ENCODE measurements at places on chromosomes 11 and 22.
A peak's percentile ranks its signal among the peaks of the same experiment; 100 is the strongest.

GRCh38 chr11:15493066-15493465 is 378.3 kb downstream of the INSC start:
- DNase-seq, result peak; percentile 19

GRCh38 chr11:68340003-68340767 is 27.8 kb downstream of the LRP5 start:
- no peak for DNase-seq

DNA sequence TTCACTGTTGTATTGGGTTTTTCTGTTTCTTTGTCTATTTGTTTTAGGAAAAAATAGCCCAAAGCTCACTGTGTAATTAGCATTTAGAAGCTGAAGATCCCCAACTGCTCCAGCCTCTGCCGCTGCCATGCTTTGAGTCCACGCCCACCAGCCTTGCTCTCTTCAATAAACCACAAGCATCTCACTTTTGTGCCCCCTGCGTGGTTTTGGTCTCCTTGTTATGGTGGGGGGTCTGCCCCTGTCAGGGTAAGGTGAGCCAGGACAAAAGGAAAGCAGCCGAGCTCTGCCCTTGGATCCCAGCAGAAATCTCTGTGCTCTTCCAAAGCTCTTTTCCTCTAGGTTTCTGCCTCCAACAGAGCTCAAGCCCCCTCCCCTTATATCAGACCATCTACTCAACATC is 4.2 kb downstream of the SCGB1A1 start:
- DNase-seq, result no peak

GRCh38 chr11:101397979-101398378 is 185.8 kb downstream of the TRPC6 start:
- no peak for DNase-seq

DNA sequence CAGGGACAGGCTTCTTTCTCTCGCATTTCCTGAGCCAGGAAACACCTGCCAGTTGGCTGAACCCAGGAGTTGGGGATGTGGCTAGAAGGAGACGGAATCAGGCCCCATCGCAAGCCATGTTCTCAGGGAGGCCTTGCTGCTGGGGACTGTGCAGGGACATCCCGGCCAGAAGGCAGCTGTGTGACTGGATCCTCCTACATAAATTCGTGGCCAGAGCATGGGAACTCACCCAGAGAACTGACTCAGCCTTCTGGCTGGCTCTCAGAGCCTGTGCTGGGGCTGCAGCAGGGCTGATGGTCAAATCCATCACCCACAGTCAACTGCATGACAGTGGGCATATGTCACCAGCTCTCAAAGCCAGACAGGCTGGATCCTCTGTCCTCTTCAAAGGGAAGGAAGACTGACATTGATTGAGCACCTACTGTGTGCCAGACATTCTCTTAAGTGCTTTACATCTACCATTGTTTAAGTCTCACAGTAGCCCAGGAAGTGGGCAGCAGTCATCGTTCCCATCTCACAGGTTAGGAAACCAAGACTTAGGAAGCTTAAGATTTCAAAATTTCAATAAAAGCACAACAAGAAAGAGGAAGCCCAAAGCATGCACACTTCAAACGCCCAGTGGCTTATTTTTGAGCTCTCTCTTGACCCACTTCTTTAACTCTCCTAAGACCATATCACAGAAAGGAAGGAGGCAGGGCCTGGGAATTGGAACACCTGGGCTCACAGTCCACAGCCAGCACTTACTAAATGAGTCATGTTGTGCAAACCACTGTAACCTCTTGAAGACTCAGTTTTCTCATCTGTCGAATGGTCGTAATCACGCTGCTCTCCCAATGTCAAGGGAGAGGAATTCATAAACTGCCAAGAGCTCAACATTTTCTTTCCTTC is 30.9 kb upstream of the CACNG2 start:
- peak; percentile 74 for DNase-seq

- no peak for DNase-seq
Observed at GRCh38 chr11:86143087-86144030, 74.5 kb upstream of the PICALM start.

DNA sequence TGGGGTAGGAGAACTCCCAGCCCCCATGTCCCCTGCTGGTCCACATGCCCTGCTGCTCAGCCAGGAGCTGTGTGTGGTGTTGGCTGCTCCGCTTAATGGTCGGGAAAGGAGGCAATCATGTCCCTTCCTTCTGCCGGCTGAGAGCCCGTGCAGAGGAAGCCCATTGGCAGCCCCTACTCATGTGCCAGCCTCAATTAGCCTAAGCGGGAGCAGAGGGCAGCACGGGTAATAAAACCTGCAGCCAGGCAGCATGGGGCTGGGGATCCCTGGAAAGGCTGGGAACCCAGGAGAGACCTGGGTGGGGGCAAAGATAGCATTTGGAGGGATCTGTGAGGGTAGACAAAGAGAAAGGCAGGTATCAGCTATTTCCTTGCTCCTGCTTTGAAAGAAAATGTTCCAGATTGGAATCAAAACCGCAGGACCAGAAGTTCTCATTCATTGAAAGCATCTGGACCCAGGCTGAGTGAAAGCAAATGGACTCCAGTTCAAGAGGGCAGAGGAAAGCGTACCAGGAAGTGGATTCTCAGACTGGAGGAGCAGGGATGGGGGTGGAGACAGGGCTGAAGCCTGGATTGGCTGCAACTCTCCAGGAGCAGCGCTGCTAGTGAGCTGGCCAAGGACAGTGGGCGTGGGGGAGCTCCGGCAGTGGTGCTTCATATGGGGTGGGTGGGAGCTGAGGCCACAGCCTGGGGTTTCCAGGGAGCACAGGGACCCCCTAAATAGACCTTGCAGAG is 103.4 kb upstream of the NECTIN1 start:
- DNase-seq, result peak; percentile 42

DNA sequence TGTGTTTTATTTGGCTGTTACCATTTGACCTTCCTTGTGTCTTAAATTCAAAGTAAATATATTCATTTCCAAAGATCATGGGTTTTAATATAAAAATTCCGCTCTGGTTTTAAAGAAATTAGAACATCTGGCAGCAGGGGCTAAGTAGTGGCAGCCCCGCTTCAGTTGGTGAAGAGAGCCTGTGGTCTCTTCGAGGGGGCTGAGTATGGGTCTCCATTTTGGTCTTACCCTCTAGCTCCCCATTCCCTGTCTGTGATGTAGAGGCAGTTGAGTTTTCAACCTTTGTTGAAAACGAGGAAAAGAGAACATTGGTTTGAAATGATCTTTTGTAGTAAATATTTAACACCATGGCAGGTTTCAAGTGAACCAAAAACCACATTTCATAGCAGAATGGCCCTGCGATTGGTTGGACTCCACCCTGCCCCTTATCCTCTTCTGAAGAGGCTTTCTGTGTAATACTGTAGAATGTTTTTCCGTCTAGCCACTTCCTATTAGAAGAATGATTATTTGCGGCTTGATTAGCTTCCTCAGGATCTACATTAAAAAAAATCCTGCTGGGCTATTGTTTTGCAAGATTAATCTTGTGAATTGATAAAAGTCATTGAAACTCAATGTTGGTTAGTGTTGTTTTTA is 17.7 kb downstream of the APLP2 start:
- DNase-seq, result no peak

DNA sequence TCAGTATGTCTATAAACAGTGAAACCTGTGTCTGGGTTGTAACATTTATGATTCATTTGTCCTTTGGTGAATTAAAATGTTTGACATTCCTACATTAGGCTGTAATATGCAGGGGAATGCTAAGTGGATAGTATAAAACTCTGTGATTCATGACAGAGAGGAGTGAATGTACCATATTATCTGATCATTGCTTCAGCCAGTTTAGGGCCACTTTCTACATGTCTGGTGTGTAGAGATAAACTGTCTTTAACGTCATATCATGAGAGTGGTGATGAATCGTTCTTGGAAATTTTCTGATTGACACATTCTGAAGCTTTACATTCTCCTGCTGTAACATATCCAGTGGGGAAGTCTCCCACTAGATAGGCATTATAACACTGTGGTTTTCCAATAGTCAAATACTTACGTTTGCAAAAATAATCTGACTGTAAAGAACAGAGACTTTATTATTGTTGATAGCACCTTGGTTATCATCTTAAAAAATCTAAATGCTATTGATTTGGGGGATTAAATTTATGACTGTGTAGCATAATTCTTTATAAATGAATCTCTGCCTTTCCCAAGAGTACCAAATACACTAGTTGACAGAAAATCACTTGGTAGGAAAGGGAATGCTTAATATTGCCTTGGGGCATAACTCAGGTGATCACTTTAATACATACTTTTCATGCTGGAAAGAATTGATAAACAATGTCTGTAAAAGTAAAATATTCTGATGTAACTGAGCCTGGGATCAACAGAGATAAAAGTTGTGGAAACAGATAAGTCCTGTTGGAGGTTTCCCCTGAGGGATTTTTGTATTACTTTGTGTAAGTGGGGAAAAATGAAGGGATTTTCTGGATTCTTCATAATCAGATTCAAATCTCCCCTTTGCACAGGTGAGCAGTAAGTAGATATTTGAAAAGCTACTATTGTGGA is 427.9 kb downstream of the JRKL start:
- DNase-seq, result no peak

DNA sequence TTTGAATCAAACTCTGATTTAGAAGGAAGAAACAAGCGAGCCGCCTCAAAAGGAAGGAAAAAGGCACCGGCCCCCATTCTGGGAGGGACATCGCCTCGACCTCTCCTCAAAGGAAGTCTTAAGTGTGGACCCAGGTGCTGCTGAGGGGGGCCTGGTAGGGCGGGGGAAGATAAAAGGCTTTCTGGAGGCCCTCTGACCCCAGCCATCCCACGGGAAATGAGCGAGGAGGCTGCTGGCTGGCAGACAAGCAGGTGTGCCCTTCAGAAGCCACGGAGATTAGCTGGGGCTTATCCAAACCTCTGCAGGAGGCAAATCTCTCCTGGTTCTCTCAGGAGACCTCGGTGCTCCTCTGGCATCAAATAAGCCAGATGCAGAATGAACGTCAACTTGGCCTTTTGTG is 171.4 kb upstream of the BLID start:
- DNase-seq, result no peak

DNA sequence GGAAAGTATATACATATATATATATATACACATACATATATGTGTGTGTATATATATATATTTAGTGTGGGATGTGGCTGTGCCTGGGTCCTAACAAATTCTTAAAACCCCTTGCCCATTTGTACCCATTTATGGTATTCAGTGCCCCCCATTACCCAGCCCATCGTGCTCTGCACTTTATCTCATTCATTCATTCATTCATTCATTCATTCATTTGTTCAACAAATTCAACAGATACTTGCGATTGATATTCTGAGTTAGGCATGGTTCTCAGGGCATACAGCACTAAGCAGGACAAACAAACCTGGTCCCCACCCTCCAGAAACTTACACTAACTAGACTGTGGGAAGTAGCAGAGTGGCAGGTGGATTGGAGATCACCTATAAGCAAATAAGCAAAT is 56.6 kb upstream of the LMO2 start:
- DNase-seq, result no peak

DNA sequence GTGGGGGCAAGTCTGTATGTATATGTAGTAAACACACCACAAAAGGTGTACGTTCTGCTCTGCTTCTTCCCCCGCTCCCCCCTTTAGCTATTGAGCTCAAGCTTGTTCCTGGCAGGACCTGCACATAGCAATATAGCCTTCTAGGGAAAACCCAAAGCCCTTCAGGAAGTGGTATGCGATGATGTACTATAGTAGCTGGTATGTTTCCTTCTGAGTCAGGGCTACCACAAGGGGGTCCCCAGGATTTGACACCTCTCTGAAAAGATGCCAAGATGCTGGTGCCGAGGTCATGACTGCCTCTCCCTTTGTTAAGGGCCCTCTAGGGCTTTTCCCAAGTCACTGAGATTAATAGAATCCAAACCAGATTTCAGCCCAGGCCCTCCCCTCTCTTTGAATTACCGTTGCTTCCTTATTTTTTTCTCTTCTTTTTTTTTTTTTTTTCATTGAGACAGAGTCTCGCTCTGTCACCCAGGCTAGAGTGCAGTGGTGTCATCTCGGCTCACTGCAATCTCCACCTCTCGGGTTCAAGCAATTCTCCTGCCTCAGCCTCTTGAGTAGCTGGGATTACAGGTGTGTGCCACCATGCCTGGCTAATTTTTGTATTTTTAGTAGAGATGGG is 268.4 kb downstream of the ETS1 start:
- DNase-seq, result peak; percentile 49

DNA sequence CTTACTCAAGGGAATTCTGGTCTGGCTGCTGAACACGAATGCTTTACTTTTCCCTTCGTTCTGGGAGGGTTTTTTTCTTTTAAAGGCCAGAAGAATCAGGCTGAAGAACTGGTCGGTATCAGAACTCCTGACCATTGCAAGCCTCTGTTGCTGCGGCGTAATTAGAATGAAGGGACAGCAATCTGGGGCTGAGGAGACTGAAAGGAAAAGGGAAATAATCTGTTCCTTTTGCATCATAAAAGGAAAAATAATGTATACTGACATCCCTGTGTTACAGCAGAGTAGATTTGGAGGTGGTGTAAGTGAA is 670 bp downstream of the SC5D start:
- peak; percentile 53 for DNase-seq

GRCh38 chr11:115183830-115184229 is 320.4 kb downstream of the CADM1 start:
- no peak for DNase-seq

DNA sequence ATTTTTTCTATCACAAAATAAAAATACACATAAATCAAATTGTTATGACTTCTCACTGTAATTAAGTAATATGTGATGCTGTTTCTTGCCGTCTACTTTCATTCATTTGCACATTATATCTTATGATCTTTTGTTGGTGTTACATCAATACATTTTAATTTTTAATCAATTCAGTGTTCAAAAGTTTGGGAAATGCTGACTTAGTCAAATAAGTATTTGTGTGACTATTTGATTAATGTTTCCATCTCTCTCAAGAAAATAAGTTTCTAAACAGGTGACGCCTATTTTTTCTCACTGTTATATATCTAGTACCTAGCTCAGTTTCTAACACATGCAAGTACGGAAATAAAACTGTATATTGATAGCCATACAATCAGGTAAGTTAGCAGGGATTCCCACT is 329.5 kb upstream of the KIRREL3 start:
- DNase-seq, result no peak

DNA sequence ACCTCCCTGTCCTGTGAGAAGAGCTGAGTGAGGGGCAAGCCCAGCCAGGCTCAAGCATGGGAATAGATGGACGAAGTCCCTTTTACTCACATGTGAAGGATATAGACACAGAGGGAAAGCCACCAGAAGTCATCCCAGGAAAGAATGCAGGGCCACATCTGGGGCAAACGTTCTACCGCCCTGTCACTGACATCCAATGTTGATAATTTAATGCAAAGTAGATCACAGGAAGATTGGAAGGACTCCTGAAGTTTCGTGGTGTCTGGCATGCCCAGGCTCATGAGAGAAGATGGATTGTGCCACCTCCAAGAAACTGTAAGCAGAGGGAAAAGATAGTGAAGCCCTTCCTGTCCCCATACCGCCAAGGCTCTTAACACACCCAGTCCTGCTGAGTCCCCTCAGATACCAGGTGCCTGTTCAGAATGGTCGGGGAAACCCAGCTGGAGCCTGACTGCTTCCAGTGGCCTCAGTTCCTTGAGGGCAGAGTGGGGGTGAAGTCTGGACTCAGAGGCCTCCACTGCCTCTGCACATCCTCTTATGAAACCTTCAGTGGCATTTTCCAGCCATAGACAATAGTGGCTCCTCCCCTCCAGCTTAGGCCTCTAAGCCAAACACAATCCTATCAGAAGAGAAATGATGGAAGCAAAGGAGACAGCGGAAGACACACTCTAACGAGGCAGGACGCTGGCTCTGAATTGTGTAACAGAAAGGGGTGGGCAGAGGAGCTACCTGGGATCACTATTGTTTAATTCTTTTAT is 7.5 kb upstream of the STK33 start:
- DNase-seq, result no peak

- DNase-seq, result no peak
Observed at GRCh38 chr11:30956751-30957150, 370.6 kb upstream of the MPPED2 start.

GRCh38 chr11:121358760-121359159 is 66.2 kb downstream of the SC5D start:
- no peak for DNase-seq

Measured in fibroblast of lung (primary cell).